Stimulated activated CD4-positive, alpha-beta T cell treated with anti-CD3 and anti-CD28 coated beads, TNF-alpha, amount 100 ng/mL, for 4 hours (primary cell): ENCODE measurements at places on chromosomes 1 and 21.

- no peak for DNase-seq
Observed at GRCh38 chr1:237812061-237812460, 78.7 kb downstream of the ZP4 start.

DNA sequence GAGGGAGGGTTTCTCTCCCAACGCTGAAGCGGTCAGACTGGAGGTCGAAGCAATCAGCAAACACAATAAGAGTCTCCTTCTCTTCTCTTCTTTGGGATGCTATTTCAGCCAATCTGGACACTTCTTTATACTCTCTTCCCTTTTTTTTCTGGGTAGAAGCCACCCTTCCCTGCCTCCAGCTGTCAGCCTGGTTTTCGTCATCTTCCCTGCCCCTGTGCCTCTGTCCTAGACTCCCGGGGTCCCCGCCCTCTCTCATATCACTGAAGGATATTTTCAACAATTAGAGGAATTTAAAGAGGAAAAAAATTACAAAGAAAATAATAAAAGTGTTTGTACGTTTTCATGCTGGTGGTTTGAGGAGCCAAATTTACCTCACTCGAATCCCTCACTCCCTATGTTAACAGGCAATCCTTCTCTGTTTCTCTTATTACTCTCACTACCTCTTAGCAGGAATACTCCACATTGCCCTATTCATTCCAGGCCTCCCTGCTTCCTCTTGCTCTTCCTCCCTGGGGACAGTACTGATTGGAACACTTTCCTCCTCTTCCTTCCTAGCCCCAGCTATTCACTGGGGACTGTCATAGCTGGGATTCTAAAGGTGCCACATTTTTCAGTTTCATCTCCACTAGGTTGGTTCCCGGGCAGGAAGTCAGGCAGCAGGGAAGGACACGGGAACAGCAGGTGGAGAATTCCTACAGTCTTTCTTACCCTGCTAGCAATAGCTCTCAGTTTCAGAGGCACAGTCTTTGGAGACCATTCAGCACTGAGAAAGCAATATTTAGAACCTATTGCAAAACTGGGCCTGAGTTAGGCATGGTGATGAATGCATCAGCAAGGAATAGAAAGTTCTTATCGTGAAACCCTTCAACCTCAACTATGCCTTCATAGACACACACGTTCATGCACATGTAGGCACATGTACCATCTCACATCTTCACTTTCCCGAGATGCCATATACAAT, 288.0 kb downstream of the PBX1 start:
- no peak for DNase-seq

- DNase-seq = no peak
Observed at GRCh38 chr21:44767834-44768831, 33.5 kb downstream of the UBE2G2 start.

DNA sequence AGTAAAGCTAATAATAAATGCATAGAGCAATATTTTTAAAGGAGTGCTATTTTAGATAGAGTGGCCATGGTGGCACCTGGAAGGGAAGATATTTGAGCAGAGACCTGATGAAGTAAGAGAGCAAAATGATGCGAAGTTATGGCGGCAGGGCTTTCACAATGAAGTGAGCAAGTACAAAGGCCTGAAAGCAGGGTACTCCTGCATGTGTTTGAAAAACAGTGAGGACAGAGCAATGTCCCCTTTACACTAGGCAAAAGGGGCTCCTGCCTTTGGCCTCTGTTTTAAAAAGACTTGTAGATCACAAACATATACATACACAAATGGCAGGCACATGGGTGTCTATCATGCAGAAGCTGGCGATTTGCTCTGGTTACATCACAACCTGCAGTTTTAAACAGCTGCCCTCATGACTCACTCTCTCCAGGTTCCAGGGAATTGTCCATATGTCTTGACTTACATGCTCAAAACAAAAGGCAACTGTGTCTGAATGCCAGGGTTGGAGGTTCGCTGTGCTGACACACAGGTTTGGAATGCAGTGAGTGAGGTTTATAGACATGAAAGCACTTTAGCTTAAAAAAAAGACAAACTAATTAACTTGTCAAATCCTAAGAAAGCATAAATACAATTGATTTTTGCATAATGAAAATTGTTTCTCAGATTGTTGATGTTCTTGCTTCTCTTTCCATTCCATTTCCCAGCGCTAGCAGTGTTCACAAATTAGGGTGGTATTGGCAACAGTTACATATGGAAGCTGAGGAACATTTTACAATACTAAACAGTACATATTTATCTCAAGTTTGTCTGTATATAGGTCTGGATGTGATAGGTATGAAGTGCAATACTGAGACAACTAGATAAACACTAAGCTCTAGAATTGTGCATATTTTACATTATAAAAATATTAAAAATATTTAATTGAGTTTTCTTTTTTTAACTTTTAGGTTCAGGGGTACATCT, 313.9 kb downstream of the BARHL2 start:
- no peak for DNase-seq

DNA sequence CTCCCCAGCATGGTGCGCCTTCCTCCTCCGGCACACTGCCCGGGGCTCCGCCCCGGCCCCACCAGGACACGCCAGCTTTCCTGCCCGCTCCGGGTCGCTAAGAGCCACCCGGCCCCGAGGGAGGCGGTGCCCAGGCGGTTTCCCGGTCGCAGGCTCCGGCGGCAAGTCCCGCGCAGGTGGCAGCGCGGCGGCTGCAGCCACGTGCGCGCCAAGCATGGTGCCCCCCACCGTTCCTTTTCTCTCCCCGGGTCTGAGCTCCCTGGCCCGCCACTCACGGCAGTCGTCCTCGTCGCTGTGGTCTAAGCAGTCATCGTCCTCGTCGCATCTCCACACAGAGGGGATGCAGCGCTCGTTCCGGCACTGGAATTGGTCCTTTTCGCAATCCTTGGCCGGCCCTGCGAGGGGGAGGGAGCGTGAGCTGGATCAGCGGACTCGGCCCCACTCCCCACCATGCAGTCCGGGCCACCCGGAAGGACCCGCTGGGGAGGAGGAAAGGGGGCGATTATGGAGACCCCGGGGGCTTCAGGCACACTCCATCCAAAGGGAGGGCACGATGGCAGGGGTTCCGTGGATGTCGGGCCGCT, 1.2 kb downstream of the LRP8 start:
- DNase-seq = no peak

DNA sequence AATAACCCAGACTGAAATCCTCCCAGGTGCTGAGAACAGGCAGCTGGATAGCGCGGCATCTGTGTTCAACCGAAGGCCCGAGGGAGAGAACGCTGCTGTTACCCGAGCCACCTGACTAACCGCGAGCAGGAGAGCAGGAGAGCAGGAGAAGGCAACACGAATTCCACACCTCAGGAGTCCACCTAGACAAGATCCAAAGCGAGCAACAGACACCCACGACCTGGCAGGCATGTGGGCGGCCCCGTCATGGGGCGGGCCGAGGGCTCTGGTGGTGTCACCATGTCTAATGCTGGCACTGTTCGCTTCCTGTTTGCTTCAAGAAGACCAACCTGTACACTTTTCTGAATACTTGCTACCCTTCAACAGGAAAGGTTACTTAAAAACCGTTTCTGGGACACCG, 20.9 kb upstream of the SPATC1L start:
- DNase-seq = no peak

DNA sequence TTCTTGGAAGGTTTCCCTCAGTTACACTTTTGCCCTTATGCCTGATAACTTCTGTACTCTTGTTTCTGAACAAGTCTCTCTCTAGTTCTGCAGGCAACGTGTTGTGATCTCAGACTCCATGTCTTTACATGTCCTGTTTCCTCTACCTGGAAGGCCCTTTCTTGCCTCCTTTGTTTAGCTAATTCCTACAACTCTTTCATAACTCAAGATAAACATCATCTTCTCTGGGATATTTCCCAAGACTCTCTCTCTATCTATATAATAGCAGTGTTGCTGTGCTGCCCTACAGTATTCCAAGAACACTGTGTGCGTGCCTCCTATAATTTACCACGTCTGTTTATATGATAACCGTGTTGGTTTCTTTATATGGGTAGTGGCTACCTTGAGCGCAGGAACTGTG, 47.8 kb downstream of the CHRM3 start:
- DNase-seq = no peak

DNA sequence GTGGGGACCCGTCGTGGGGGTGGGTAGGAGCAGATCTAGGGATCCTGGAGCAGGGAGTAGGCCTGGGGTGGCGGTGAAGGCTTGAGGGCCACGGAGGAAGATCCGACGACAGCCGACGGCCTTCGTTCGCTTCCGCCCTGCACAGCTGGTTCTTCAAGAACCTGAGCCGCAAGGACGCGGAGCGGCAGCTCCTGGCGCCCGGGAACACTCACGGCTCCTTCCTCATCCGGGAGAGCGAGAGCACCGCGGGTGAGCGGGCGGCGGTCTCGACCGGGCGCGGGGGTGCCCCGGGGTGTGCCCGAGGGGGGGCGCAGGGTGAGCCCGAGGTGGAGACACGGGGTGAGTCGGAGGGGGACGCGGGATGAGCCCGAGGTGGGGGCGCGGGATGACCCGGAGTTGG, 16.5 kb upstream of the HDAC1 start:
- DNase-seq = no peak

- DNase-seq = peak; percentile 25
Observed at GRCh38 chr21:23968722-23969647, 1638.3 kb downstream of the MRPL39 start.

- DNase-seq = peak; percentile 22
Observed at GRCh38 chr21:33403786-33404585, 773 bp downstream of the IFNGR2 start.

- no peak for DNase-seq
Observed at GRCh38 chr21:17660862-17661261, 48.2 kb upstream of the BTG3 start.

DNA sequence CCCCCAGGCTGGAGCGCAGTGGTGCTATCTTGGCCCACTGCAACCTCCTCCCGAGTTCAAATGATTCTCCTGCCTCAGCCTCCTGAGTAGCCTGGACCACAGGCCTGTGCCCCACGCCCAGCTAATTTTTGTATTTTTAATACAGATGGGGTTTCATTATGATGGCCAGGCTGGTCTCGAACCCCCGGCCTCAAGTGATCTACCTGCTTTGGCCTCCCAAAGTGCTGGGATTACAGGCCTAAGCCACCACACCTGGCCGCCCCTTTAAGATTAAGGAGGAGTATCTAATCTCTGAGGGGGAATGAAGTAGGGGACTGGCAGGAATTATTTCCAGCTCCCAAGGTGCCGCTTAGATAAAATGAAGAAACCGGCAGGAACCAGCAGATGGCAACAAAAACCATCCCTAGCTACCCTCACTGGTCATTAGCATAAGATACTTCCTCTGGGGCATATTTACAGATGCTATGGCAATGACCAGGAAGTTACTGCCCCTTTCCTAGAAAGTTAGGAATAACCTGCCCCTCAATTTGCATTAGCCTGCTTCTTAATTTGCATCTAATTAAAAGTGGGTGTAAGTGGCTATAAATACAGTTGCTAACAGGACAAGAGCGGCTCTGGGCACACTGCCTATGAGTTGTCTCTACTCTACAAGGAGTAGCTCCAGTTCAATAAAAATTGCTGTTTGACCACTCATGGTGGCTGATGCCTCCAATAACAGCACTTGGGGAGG, 7.1 kb upstream of the NSUN4 start:
- no peak for DNase-seq

DNA sequence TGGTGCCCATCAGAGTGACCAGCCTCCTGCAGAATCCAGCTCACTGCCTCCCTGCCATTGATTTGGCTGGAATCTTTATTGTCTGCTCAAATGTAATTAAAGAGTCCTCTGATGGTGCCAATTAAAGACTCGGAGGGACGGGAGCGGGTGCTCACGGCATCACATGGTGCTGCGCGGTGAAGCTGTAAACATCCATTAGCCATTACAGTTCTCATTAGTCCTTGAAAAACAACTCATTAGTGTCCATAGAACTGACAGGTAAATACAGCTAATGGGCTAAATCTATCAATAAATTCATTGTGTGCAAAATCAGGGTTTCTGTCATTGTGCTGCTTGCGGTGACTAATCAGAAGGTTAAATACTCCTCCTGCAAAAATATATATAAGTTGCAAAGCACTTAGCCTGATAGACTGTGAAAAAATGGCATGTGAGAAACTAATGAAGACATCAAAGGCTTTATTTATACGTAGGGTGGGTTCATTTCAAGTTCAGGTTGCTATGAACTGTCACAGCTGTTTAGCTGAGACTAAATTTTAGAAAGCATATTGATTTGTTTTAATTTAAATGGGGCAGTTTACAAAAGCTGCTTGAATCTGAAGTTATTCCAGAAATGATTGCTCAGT, 289.8 kb upstream of the POU3F1 start:
- DNase-seq = no peak

- DNase-seq = no peak
Observed at GRCh38 chr1:9476790-9477463, 62.3 kb upstream of the SLC25A33 start.

DNA sequence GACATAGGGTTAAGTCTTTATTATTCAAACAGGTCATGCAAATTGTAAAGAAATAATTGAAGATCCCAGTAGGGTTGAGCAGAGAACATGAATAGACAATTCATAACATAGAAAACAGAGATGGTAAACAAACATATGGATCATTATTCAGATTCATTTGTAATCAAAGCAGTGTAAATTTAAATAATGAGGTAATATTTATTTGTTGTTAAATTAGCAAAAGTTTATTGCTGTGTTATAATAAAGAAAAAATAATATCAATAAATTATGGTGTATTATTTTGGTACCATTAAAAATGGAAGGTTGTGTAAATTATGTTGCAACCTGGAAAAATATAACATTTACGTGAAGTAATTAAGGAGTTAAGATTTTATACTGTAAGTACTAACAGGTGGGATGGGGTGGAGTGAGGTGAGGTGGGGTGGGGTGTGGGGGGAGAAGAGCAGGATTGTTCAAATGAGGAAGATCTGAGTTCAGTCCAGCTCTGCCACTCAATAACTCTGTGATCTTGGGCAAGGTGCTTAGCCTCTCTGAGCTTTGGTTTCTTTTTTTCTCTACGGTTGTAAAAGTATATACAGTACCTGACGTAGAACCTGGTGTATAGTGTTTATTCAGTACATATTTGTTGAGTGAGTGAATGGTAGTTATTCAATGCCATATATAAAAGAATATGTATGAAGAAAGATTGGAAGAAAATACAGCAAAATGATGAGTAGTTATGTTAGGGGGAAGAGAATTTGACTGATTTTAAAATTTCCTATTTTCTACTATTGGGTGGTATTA, 140.3 kb upstream of the KIF26B start:
- no peak for DNase-seq

GRCh38 chr1:40833979-40834378, 28.2 kb downstream of the CITED4 start:
- DNase-seq = no peak

DNA sequence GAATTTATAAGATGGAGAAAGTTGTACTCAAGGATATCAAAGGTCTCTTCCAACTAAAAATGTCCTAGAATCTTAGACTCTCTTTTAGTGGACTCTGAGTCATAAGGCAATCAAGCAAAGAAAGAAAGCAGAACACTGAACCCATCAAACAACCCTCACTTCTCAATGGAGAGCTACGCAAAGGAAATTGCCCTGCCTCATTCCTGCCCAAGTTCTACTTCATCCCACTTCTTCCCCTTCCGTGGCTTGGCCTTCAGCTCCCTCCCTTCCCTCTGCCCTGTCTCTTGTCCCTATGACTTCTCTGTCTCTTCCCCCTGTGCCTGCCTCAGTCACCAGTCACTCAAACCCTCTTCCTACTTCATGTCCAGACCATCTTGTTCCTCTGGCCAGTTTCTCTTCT, 58.5 kb downstream of the RIMS3 start:
- no peak for DNase-seq
